ENCODE measurements at places on chromosomes 11 and 22.

GRCh38 chr11:131868629-131869507, 498.5 kb downstream of the NTM start:
- no peak for DNase-seq

DNA sequence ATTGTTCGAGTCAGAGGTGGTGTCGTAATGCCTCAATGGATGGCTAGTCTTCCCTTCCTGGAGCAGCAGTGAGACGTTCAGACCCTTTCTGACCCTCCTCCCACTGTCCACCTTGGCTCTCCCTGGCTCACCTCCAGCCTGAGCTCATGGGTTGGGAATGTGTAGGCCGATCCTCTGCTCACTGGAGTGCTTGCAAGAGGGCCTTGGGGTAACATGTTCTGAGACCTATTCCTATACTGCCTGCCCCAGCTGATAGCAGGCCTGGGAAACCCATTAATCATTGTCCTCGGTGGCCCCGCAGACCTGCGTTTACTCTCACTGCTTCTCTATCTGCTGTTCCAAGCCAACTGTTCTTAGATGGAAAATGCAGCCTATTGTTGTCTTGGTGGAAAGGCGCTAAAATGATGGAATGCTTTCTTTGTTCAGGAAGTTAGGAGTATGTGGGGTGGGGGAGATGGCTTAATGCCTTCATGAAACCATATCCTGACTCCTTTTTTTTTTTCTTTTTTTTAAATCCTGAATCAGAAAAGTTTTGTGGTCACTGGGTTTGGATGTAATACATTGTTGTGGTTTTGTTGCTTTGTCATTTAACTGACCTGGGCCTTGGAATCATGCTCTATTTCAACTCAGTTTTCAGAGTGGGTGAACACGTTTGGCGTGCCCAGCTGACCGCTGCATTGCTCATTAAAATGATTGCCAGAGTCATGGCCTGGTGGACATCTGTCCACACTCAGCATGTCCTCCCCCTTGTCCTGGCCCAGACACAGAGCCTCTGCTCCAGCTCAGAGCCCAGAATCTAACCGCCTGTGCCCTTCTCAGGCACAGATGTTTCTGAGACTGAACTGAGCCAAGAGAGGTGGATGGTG, 72.5 kb downstream of the MICAL2 start:
- DNase-seq, result no peak

- DNase-seq, result no peak
These were observed 203.1 kb upstream of the MTMR2 start for GRCh38 chr11:96126917-96127595.

GRCh38 chr11:112087212-112087611, 539 bp downstream of the SDHD start:
- DNase-seq, result no peak
